Caudate nucleus (tissue), 63 donors: ENCODE measurements at places on chromosomes 2 and 18.

- DNase-seq, result no peak
Measured at GRCh38 chr2:214695789-214696188, 113.7 kb downstream of the BARD1 start.

DNA sequence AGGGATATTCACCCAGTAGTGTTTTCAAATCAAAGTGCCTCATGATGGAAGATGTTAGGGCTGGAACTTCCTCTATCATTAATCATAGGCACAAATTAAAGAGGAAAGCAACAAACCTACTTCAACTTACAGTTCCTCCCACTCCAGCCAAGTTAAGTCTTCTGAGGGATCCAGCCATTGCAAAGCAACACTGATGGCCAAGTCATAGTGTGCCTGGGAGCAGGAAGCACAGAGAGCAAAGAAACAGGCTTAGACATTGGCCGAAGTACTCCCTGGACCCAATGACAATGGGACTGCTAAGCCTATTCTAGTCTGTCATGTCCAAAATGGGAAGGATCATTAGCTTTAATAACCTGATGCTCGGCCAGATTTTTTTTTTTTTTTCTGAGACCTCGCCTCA, 7.0 kb downstream of the C2orf80 start:
- no peak for DNase-seq

- no peak for DNase-seq
Measured at GRCh38 chr2:167721593-167721992, 525.8 kb downstream of the STK39 start.

DNA sequence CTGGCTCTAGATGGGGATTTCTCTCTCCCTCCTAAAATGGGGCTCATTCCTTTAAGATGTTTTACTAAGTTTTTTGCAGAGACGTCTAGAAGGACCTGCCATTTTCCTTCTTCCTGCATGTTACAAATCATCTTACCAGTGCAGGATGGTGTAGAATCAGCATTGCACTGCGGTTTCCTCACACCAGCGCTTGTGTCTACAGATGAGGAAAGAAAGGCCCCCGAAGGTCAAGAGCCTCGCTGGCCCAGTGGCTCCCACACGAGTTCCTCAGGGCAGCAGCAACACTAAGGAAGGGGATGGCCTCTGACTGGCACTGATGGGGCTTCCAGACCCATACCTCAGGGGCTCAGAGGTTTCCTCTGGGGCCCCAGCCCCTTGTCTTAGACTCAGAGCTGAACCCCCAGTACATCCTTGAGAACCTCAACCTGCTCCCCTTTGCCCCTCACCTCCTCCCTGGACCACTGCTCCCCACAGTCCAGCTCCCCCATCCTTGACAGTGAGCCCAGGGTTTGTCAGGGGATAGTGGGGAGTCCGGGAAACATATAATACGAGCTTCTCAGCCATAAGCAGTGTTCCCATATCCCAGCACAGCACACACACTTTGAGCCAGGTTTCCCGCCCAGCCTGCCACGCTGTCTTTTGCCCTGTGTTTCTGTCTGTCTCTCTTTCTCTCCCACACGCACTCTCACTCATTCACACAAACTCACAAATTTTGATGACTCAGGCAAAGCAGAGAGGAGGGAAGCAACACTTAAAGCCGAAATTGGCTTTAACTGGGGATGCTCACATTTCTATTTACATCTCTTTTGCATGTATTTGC, 29.4 kb downstream of the ZFP36L2 start:
- DNase-seq, result no peak

DNA sequence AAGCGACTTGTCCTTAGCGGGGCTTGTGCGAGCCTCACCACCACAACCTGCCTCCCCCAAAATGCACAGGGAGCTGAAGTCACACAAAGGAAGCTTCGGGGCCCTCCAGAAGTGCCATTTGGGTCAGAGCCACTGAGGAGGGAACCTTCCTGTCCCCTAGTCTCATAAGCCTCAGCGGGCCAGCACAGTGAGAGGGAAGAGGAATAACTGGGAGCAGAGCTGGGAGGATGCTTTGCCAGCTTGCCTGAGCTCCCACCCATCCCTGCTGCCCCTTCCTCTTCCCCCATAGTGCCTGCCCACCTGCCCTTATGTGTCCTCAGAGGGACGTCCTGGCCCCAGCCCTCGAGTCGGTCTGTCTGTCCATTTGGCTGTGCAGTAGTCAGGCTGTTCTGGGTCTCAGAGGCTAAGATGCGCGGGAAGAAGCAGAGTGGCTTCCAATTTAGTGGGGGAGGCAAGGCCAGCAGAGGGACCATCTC, 51.8 kb upstream of the GPR17 start:
- no peak for DNase-seq

- DNase-seq, result no peak
Measured at GRCh38 chr18:79897940-79898625, 53.4 kb downstream of the SLC66A2 start.

GRCh38 chr2:166632616-166633015, 138.6 kb upstream of the SCN7A start:
- no peak for DNase-seq

GRCh38 chr18:50038448-50038847, 156.5 kb downstream of the MYO5B start:
- DNase-seq, result no peak

DNA sequence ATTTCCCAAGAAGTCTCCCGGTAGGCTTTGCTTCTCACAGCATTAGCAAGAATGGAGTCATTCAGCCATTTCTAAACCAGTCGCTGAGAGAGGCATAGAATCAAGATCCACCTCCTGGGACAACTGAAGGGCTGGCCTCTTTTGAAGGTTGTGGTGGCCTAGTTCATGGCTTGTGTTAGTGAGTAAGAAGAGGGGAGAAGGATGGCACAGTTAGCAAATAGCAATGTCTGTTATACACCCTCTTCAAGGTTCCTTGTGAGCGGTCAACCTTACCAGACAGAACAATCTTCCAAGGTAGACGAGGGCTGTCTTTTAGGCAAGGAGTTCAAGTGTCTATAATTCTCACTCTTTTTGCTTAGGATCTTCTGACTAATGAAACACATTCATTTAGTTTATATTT, 35.4 kb upstream of the DNAH7 start:
- DNase-seq, result no peak

GRCh38 chr2:240419723-240420122, 15.7 kb upstream of the GPC1 start:
- no peak for DNase-seq

- DNase-seq, result no peak
Measured at GRCh38 chr2:176526995-176527901, 258.0 kb downstream of the MTX2 start.

DNA sequence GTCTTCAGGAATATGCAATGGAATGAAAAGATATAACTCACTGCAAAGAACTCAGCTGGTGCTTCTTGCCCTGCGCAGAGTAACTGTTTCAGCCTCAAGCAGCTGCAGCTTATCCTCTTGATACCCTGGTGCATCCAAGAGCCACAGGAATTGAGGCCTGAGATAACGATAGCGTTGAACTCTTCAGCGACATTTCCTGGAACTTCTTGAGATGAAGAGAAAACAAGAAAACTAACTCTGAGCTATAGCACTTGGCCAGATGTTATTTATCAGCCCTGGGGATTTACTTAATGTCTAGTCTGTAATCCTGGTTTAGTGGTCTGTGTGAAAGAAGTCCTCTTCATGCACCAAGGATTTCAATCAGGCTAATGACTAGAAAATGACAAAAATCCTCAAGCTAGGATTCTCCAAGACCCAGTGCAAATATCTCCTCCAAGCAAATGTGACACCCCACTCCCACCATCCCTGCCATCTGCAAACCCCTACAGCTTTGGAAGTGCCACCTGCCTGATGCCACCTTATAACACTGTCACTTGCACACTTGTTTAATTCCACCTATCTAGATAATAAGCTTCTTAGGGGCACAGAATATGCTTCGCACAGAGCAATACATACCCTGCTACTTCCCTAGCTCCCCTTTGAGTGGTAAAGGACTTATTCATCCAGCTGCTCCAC, 40.6 kb downstream of the EHD3 start:
- no peak for DNase-seq

DNA sequence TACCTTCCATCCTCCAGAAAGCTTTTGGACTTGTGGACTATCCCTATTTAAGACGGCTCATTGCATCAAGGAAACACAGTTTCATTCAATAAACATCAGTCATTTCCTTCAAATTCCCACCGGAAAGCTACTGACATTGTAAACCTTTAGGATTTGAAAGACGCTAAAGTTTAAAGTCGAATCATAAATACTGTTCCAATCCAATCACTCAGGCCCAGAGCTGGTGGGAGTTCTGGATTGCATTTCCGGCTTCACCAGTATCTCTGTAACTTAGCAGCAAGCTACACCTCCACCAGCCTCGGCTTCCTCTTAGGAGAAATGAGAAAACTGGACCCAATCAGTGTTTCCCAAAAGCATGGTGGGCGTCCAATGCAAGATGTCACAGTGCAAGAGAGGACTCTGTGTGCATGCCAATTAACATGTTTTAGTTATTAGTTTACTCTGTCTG, 1.6 kb downstream of the WDFY1 start:
- no peak for DNase-seq

DNA sequence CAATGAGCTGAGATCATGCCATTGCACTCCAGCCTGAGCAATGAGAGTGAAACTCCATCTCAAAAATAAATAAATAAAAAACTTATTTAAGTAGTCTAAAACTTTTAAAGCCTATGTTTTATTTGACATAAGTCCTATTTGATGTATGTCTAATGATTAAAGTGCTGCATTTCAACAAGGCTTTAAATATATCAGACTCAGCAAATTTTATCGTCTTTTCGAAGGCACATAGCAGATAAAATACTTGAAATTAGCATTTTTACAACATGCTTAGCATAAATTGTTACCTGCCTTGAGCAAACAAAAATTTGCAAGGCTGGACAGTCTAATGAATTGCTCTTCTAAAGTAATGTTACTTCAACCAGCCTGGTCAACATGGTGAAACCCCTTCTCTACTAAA, 85.9 kb downstream of the PRKRA start:
- DNase-seq, result no peak

- no peak for DNase-seq
Measured at GRCh38 chr2:192243488-192243887, 48.8 kb upstream of the TMEFF2 start.

- no peak for DNase-seq
Measured at GRCh38 chr18:10752382-10752781, 226.6 kb downstream of the NAPG start.

- no peak for DNase-seq
Measured at GRCh38 chr2:112686348-112687217, 34.2 kb upstream of the NT5DC4 start.

DNA sequence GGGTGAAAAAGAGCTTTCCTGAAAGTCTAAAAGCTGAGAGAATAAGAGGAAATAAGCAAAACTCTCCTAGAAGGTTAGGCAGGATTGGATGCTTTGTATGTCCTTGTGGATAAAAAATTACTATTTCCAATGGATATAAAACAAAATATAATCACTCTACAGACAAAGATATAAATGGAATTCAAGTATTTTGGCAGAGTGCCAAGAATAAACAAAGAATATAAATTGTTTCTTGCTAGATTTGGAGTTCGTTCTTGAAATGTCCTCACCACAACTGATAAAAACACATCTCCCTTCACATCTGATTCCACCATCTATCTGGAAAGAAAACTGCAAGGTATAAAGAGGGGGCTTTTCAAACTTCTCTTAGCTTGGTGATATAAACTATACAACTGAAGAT, 13.3 kb downstream of the SULT1C3 start:
- no peak for DNase-seq

- no peak for DNase-seq
Measured at GRCh38 chr2:28155086-28155485, 237.6 kb upstream of the FOSL2 start.

DNA sequence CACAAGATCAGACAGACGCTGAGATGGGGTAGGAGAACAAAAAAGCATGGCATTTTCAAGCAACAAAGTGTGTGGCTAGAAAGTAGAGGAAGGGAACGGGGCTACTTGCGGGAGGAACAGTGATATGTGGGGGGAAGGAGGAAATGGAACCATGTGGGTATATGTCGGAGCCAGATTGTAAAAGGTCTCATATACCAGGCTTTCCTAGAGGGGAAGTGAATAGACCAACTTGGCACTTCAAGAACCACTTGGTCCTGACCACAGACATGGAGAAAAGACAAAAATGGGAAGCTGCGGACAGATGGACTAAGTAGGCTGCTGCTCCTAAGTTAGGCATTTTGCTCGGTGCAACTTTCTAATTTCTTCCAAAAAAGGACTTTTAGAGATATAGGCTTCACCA, 196.0 kb downstream of the DCC start:
- no peak for DNase-seq

- DNase-seq, result no peak
Measured at GRCh38 chr2:168201584-168202116, 45.7 kb downstream of the STK39 start.

GRCh38 chr18:48949606-48950535, 894 bp downstream of the SMAD7 start:
- DNase-seq, result no peak

GRCh38 chr18:5608846-5609245, 65.0 kb upstream of the EPB41L3 start:
- no peak for DNase-seq

DNA sequence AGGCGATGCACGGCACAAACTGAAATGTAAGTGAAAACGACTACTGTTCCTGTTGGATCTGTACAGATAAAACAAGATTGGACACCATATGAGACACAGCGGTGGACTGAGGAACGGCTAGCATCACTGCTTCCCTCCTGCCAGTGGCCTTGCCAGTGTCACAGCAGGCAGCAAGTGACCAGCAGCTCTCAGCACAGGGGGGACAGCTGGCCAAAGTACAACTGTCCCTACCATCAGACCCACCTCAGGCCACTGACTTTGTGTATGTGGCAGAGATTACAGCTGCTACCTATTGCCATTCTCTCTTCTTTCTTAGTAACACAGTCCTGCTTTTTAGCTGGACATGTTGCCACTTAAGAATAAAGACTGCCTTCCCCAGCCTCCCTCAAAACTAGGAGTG, 80.0 kb upstream of the SLC66A3 start:
- DNase-seq, result no peak

DNA sequence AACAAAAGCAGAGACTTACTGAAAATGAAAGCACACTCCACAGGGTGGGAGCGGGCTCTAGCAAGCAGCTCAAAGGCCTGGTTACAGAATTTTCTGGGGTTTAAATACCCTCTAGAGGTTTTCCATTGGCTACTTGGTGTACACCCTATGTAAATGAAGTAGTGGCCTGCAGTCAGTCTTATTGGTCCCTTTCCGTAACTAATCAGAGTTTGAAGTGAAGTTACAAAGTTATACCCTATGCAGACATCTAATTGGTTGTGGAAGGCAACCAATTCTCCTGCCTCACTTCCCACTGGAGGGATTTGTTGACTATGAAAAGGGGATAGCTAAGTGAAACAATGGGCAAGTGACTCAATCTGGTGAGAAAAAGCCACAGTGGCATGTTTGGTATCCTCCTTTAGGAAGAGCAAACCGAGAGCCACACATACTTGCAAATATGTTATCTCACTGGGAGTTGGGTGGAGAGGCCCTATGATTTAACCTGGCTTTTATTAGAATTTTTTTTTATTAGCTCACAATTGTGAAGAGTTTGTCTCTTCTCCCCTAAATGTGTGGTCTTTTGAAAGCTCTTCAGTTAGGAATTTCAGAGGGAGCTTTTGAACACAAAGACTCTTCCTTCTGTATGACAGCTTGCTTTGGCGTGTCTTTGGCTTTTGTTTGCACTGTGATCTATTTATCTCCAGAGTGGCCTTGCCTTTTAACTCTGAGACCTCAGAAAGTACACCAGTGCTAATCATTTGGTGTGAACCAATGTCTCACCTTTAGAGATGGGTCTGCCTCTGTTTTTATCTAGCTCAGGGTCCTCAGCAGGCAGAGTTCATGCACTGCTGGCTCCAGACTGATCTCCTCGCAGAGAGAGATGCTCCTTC, 69.6 kb downstream of the MAP4K4 start:
- no peak for DNase-seq
